ENCODE measurements at places on chromosomes 12 and 14.

DNA sequence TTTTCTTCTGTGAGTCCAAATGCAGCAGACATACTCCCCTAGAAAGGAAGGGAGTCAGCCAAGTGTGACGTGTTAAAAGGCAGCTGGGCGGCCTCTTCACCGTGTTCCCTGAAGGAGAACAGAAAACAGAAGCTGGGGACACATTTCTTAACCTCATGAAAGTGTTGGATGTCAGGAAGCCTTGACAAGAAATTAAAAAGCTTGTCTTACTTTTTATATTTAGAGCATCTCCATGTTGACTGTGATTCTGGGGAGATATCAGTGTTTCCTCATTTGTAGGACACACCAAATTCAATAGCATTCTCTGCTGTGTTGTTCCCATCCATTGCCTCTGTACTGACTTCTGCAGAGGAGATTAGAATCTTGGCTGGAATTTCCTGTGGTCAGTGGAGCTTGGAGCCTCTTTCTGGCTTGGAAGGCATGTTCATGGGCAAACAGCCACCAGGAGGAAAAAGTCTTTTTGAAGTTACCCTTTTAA is 93.7 kb downstream of the RMST start:
- DNase-seq: no peak

DNA sequence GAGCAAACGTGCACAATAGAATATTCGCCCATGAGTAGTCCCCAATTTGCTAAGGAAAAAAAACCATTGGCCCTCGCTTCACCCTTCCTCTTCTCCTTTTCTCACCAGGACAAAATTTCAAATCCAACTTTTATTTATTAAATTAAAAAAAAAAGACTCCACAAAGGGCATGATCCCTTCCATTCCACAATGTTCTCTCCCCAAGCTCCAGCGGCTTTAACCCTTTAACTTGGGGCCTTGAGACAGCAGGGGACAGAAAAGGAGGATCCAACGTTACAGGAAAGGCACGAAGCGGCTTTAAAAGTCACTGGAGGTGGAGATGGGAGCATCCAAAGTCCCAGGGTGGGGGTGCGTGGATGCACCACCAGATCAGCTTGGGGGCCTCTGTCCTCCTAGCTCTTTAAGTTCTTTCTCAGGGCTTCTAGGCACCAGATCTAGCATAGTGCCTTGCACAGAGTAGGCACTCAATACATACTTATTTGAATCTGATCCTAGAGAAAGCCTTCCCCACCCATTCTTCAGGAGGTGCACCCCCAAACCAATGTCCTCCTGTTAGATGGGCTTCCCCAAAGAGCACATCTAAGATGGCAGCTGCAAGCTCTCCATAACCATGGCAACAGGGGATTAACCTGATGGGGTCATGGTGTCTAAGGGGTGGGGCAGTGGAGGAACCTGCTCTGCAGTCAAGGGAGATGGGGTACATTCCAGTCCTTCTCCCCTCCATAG is 5.2 kb upstream of the AAAS start:
- DNase-seq: no peak

DNA sequence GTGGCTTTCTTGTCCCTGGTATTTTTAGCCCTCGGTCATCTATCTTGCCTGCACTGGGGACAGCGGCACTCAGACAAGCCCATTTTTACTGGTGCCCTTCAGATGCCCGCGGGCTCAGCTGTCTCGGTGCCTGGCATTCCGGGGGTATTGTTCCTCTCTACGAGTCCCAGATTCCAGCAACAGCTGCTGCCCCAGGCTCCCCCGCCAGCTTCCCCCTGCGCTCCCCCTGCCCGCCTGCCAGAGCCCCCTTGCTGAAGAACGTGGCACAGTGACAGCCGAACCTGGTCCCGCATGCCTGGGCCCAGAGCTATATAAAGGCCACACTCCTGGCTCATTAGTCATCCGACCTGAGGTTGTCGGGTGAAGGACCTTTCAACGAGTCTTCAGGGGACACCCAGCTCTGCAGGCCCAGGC is 10.9 kb upstream of the MYL2 start:
- no peak for DNase-seq

DNA sequence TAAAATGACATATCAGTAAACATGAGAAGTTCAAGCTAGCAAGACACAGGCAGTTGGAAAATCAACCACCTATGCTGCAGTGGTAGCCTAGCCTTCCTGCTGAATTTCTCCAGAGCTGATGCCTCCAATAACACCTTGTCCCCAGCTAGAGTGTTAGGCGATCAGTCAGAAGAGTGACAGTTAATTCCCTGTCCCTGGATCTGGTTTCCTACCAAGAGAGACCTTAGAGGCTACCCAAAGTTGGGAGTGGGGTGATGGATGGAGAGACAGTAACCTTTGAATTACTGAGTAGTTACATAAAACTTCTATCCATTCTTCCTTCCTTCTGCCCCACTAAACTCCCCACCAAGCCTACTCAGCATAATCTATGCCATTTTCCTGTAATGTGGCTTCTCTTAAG is 1.9 kb upstream of the ANO2 start:
- DNase-seq: no peak

GRCh38 chr12:94733727-94734126 is 83.4 kb upstream of the TMCC3 start:
- DNase-seq: no peak

DNA sequence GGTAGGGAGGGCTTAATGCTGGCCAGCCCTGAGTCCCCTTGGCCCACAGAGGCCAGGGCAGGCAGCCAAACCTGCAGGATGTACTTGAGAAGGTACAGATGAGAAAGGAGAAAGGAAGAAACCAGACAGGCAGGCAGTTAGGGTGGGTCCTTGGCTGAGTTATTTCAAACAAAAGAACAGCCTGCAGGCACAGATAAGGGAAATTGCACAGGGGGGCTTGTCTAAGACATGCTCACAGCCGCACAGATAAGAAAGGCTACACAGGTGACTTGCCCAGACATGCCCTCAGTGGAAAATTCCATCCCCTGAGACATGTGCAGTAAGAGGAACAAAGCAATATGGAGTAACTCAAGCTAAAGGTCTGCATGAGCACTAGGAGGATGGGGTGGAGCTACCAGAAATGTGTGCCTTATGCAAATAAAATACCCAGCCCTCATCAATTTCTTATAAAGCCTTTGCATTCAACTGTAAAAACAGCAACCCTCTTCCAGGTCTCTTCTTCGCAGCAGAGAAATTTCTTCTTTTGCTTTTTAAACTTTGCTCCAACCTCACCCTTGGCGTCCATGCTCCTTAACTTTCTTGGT is 158.2 kb upstream of the RGS6 start:
- DNase-seq: peak; percentile 28

DNA sequence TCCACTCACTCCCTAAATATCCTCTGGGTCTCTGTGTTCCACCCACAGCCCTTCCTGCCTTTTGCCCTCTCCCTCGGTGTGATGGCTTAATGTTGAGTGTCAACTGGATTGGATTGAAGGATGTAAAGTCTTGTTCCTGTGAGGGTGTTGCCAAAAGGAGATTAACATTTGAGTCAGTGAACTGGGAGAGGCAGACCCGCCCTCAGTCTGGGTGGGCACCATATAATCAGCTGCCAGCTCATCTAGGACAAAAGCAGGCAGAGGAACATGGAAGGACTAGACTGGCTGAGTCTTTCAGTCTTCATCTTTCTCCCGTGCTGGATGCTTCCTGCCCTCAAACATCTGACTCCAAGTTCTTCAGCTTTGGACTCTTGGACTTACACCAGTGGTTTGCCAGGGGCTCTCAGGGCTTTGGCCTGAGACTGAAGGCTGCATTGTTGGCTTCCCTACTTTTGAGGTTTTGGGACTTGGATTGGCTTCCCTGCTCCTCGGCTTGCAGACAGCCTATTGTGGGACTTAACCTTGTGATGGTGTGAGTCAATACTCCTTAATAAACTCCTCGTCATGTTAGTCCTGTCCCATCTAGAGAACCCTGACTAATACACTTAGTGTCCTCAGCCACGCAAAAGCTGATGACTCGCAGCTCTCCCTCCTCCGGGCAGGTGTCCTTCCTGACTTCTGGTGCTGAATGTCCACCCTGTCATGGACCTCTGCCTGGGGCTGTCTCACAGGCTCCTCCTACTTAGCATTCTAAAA is 5.9 kb downstream of the DGLUCY start:
- DNase-seq: no peak

DNA sequence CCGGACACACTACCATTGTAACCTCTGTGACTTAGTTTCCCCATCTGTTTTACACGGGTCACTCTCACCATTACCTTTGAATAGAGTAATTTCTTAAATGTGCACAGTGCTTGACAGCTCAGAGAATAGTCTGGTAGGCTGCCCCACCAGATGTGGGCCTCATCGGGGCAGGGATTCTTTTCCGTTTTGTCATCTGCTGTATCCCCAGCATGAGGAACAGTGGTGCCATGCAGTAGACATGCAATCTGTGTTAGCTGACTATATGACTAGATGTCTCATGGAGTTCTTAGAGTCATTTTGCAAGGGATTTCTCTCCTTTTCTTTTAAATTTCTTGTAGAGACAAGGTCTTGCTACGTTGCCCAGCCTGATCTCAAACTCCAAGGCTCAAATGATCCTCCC is 44.9 kb upstream of the PLEKHG3 start:
- no peak for DNase-seq

GRCh38 chr14:81382517-81383225 is 17.5 kb downstream of the STON2 start:
- DNase-seq: no peak

- peak; percentile 31 for DNase-seq
Measured at GRCh38 chr14:21589317-21589716, 9.4 kb upstream of the OR10G3 start.

GRCh38 chr14:52402812-52403526 is 88.9 kb downstream of the PTGER2 start:
- DNase-seq: peak; percentile 7

DNA sequence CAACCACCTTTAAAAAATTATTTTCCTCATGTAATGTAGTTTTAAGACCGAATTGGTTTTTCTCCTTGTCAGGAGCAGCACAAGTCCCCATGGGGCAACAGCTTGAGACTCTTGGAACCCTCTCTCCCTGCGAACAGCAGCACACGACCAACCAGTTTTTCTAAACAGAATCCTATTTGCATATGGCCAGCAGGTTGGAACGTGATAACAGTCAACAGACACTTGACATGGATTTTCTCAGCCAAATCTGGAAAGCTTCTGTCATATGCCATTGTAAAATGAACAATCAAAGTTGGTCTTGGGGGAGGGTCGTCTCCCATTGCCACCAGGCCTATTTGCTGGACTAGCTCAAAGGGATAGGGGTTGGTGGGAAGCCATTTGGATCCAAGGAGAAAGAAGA is 1915.0 kb upstream of the FLRT2 start:
- no peak for DNase-seq

- DNase-seq: no peak
Measured at GRCh38 chr12:131561051-131561450, 149.8 kb upstream of the SFSWAP start.

GRCh38 chr14:44798386-44799242 is 163.1 kb downstream of the KLHL28 start:
- DNase-seq: no peak

- DNase-seq: peak; percentile 57
Measured at GRCh38 chr12:115387467-115387901, 703.5 kb upstream of the TBX3 start.

DNA sequence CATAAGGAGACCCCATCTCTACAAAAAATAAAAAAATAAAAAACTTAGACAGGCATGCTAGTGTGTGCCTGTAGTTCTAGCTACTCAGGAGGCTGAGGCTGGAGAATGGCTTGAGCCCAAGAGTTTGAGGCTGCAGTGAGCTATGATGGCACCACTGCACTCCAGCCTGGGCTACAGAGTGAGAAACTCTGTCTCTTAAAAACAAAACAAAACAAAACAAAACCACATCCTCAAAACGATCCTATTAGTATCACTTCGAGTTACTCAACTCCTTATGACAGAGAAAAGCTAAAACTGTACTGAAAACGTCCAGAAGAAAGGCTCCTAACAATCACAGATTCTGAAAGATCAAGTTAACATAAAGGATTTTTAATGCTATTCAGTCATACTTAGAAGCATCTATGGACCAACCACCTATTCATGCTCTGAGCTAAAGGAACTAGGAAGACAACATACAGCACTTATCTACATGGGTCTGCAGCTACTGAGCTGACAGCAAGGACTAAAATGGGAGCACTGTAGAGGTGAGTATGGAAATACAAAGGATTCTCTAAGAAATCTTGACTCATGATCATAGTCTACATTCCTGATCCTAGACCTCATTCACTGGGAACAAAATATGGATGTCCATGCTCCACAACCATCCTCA is 75.3 kb upstream of the DUSP6 start:
- peak; percentile 32 for DNase-seq

DNA sequence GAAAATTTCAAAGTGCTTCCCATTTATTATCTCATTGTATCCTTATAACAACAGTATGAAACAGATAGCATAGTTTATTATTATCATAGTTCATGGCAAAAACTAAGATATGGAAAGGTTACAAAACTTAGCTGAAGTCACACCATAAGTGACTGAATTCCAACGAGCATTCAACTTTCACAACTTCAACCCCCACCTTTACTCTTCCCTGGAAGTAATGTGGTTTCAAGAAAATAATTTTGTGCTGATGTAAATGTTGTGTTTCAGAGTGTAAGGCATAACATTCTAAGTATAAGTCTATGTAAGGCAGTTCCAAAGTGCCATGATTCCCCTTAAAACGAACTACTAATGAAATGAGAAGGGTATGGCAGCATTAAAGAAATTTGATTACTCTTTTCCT is 454.5 kb downstream of the BCAT1 start:
- no peak for DNase-seq

DNA sequence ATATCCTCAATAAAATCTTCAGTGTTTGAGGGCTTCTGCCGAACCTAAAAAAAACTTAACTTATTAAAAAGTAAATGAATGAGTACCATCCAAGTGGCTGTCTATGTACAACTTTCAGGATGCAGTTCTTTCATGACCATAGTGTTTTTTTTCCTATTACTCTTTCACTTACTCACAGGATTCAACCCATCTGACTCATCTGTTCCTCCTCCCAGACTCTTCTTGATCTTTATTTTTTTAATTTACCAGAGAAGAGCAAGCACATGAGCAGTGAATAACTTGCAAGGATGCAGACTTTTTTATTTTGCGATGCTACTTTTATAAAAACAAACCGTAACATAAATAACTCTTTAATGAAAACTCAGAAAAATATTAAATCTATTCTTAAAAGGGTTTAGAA is 24.5 kb downstream of the RECQL start:
- no peak for DNase-seq

GRCh38 chr14:58638231-58639197 is 752 bp downstream of the DACT1 start:
- no peak for DNase-seq

DNA sequence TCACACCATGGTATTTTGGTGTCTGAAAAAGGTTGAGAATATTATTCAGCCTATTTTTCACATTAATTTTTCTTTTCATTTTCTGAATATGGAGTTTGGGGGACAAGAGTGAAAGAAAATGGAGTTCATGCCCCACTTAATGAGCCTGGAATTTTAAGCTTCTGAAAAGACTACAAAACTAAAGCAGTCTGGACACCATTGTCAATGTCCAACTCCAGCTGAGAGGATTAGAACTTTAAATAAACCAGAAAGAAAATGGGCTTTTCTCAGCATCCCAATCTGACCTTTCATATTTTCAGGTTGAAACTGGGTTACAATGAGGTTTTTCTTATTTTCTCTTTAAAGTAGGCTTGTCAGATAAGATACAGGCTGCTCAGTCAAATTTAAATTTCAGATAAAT is 207.7 kb downstream of the SLC6A15 start:
- no peak for DNase-seq
